G401 (cell line): ENCODE measurements at places on chromosomes 4 and X.

DNA sequence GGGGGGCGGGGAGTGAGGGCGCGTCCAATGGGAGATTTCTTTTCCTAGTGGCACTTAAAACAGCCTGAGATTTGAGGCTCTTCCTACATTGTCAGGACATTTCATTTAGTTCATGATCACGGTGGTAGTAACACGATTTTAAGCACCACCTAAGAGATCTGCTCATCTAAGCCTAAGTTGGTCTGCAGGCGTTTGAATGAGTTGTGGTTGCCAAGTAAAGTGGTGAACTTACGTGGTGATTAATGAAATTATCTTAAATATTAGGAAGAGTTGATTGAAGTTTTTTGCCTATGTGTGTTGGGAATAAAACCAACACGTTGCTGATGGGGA lies 1.1 kb downstream of the HTT start:
- no peak for DNase-seq

DNA sequence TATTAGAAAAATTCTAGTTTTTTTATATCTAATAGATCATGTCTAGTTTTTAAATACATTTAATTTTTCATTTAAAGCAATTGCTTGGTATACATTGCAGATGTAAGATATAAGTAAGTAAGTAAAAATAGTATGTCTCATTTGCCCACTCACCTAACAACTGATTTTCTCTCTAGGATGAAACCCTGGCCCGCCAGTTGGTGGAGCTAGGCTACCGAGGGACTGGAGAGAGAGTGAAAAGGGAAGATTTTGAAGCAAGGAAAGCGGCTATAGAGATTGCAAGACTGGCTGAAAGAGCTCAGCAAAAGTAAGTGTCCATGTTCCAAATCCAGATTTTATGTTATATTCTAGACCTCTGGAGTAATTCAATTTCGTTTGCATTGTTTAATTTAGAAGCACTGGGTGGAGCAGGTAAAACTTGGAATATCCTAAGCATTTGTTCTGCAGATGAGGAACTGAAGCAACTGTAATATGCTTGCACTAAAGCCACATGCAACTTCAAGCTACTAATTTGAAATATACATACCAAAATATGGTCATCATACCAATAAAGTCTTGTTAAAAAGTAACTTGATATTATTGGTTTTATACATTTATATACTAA lies 27.1 kb downstream of the CFAP299 start:
- DNase-seq = peak; percentile 30

- DNase-seq = no peak
Measured at GRCh38 chrX:30533835-30534234, 43.7 kb downstream of the TASL start.

- DNase-seq = no peak
Measured at GRCh38 chr4:72591547-72592454, 22.8 kb upstream of the ADAMTS3 start.
